Central memory CD8-positive, alpha-beta T cell (primary cell): ENCODE measurements at places on chromosomes 3 and 15.

GRCh38 chr3:94130690-94131089, 67.8 kb downstream of the NSUN3 start:
- DNase-seq: no peak

DNA sequence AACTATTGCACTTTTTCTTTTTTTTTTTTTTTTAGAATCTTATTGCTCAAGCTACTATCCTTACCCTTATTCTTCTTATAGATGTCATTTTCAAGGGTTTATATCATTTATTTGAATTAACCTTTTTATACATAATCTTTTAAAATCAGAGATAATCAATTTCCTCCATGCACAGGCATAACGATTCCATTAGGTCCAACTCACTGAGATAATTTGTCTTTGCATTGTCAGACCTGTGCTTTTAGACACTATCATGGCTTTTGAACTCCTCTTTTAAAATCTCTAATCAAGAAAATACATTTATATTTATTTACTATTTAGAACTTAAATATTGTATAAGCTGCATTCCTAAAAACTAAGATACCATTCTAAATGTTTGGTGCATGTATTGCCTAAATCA, 1454.9 kb downstream of the ZPLD1 start:
- DNase-seq: no peak

DNA sequence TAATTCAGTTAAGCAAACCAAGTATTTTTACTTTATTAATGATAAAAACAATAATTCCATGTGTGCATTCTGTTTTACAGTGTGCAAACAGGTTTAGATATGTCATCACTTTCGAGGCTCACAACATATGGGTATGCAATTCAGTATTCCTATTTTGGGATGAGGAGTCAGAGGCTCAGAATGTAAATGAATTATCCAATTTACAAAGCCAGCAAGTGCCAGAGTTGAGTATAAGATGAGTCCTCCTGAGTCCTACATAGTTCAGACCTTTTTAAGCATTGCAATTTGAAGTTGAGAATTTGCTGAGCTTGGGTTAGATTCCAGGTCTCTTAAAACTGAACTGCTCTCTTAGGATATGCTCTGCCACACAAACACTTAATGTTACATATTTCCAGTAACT, 424.2 kb upstream of the ROBO2 start:
- no peak for DNase-seq

DNA sequence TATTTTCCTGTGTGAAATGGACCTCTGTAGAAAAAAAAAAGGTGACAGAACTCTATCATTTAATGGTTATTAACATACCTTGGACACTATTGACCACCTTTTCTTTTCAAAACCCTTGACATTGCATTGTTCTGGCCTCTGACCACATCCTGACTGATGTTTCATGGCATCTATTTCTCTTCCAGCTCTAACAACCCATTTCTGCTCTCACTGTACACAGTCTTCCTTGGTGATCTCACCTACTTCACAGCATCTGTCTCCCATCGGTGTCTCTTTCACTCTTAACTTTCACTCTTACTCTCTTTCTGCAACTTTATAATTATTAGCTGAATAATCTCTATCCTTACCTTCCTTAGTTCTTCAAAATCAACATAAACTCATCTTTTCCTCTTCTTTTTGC, 217.4 kb upstream of the CD96 start:
- DNase-seq: no peak

- DNase-seq: no peak
Measured at GRCh38 chr15:81215983-81216382, 19.3 kb downstream of the IL16 start.

GRCh38 chr15:85782064-85782463, 12.7 kb downstream of the KLHL25 start:
- no peak for DNase-seq

DNA sequence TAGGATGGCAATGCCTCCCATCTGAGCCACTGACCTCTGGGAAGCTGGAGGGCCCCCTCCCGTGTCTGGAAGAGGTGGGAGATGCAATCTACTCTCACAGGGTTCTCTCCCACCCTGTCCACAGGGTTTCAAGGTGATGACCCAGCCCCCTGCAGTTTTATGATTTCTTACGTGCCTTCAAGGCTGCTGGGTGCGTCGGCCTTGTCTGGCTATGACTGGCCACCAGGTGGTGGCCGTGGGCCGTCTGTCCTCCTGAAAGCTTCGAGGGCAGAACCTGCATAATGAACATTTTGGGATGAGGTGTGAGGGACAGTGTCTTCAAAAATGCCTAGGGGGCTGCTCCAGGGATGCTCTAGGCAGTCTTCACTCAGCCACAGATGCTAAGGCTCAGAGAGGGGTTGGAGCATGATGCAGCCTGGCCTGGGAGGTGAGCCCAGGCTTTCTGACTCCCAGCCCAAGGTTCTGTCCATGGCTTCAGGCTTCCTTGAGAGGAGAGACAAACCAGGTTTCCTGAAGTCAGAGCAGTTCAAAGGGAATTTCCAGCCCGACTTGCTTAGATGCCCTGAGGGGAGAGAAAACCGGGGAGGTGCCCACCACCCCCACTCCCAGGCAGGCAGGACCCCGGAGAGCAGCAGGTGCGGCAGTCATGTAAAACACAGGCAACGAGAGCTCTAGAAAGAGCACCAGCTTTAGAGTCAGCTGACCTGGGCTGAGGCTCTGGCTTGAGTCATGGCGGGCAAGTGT, 18.7 kb downstream of the ISG20 start:
- no peak for DNase-seq

GRCh38 chr3:190059242-190059590, 61.5 kb downstream of the P3H2 start:
- no peak for DNase-seq

GRCh38 chr15:101133751-101134261, 118.0 kb downstream of the CHSY1 start:
- DNase-seq: no peak

DNA sequence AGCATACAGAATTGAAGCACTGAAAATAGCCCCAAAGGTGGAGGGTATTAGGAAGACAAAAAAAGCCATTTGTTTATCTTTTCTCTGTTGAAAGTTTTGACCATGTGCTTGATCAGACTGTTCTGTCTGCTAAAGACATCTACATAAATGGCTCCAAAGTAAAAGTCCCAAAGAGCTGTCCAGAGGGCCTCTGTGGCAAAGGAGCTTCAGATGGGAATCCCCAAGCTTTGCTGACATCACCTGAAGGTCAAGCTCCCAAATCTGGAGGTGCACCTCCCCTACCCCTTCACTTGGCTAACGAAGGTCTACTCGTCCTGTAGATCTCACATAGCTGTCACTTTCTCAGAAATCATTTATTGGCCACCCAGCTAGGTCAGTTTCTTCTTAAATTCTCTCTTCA, 194.6 kb upstream of the SLC2A2 start:
- DNase-seq: no peak

DNA sequence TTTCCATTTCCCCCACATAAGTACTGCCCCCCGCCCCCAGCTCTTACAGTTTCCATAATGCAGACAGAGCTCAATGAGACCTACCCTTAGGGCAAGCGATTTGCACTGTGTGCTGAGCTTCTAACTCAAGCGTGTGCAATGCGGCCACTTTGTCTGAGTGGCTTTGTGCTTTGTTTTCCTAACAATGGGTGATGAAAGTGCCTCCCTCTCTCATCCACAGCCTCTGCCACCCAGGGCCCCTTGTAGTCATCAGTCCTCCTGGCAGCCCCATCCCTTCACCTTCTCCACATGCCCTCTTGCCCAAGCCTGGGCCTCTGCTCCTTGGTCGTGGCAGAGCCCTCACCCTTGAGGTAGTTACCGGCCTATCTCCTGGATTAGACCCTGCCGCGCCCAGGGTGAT, 17.2 kb downstream of the DAPK2 start:
- DNase-seq: no peak

GRCh38 chr3:59069838-59070237, 20.0 kb upstream of the CFAP20DC start:
- no peak for DNase-seq

DNA sequence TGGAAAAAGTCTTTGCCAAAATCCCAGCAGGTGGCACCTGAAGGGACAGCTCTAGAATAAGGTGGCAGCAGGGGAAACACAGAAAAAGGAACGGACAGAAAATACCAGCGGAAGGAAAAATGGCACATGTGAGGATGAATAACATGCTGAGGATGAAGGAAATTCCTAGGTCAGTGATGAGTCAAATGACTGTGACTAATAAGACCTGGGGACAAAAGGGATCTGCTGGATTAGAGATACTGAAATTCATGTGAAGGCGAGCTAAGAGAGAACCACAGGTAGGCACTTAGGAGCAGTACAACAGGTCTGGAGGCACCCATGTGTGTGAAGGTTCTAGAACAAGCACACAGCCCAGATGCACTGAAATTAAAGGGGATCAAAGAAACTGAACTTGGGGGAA, 482.5 kb downstream of the FOXP1 start:
- no peak for DNase-seq

DNA sequence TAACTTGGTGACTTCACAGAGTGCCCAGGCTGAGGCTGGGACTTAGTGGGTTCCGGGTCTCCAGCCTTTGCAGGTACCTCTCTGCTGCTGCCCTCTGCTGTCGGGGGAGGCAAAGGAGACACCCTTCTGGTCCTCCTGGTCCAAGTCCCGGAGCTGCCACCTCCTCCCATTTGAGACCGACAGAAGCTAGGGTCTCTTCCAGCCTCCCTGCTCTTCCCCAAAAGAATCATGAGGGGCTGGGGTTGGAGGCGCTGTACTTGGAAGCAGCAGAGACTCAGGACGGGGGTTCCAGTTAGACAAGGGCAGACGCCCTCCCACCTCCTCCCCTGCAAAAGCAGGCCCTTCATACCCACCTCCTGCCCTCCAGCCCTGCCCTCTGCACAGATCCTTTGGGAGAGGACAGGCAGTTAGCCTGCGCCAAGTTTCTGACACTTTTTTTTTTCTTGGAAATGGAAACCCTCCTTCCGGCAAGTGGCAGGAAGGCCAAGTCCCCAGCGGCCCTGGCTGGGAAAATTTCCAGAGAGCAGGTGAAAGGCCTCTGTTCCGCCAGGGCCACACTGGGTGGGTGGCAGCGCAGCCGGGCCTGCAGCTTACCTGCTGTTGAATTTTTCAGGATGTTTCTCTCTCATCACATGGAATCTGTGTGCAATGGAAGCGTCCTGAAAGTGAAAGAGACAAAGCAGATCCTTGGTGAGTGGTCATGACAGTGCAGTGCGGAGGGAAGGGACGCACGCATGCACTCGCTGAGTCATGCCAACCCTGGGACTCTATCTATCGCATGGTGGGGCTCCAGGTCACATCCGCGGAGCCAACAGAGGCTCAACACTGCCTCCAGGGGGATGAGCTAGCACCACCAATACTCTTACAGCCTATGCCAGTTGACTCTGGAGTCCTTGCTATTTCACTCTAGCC, 119.9 kb downstream of the DGKG start:
- no peak for DNase-seq

- DNase-seq: no peak
Measured at GRCh38 chr3:63519426-63519825, 133.0 kb upstream of the SNTN start.

- DNase-seq: no peak
Measured at GRCh38 chr15:44780608-44781007, 44.3 kb downstream of the TRIM69 start.

DNA sequence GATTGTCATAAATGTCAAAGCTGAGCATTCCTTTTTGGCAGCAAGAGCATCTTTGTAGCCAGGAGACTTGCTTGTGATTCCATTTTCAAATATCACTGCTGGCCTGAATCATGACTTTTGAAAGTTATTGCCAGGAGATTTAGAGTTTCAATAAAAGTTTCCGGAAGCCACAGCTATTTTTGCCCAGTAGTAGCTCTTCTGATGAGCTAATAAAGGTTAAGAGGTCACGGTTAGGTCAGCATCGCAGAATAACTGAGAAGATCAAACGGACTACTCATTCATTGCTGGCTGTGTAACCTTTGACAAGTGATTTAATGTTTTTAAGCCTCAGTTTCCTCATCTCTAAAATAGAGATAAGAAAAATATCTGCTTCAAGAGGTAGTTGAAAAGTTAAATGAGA, 105.1 kb upstream of the ETV5 start:
- no peak for DNase-seq

DNA sequence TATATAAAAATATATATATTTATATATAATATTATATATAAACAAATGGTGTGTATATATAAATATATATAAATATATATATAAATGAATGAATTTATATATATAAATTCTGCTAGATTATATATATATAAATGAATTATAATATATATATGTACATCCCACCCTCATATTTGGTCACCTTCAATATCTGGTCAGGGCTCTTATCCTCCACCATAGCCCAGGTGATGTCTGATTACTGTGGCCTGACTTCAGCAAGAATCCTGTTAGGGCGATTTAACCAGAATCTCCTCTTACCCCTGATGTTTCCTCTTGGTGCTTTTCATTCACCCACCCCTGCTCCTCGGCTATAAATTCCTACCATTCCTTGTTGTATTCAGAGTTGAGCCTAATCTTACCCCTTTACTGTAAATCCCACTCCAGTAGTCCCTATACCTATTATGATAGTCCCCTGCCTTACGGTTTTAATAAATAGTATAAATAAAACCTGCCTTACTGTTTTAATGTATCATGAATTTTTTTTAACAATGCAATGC, 439.6 kb downstream of the PLOD2 start:
- no peak for DNase-seq

DNA sequence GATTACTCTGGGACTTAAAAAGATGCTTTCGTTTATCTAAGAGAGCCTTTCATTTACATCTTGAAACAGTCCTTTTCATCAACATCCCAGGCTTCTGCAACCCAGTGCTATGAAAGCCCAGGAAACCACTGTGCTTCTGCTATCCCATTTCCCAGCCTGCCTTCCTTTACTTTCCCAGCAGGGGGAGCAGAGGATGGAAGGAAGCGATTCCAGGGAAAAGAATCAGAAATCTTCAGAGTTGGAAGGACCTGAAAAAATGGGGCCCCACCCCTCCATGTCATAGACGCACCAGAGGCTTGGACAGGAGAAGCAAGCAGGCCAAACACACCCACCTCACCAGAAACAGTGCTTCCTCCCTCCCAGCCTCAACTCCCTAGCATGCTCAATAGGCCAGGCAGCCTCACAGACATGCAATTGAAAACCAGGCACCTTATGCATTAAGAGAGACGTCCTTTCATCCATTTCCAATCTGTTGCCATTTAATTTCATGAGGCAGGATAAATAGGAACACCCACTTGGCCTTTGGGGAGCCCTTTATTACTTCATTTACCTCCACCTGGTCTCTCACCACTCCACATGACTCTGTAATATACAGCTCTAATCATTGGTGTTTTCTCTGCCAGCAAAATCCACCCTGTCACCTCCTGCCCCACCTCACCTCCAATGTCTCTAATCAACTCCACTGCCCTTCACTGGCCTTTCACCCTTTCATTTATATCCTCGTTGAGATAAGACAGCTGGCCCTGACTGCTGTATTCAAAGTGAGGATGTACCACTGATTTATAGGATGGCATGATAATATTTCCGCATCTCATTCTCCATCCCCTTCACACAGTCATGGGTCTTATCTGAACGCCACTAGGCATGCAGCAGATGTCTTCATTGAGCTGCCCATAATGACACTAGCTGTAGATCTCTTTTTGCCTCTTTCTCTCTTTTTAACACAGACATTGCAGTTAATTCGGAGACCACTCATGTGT, 583.9 kb downstream of the NTRK3 start:
- no peak for DNase-seq
